ENCODE measurements at places on chromosomes 13 and 19. TPM values are rescaled to one million over a fixed set of nuclear protein-coding genes. Genes with fewer than 3 reads are reported as not detected.

KLF12 gene
- polyA plus RNA-seq, result 29.4 TPM

PGLYRP1 gene
- polyA plus RNA-seq, result not detected

ZNF430 gene
- 5.7 TPM for polyA plus RNA-seq

PALM3 gene
- polyA plus RNA-seq, result 0.51 TPM

MYO1F gene
- polyA plus RNA-seq, result 0.15 TPM

ANKRD24 gene
- 0.10 TPM for polyA plus RNA-seq

EFNA2 gene
- not detected for polyA plus RNA-seq

All from AG04450 (cell line).